ENCODE measurements at places on chromosomes 2 and 18.

- no peaks in the 10 kb centered on the region for H3K36me3 ChIP-seq
- no peaks in the 10 kb centered on the region for H3K4me1 ChIP-seq
- H3K27me3 ChIP-seq = no peaks in the 10 kb centered on the region
- DNase-seq = no peak
- no peak overlapping the region for H3K4me3 ChIP-seq
Measured at GRCh38 chr2:146847846-146848245, 997.0 kb upstream of the ACVR2A start.

GRCh38 chr2:10498525-10499274 lies 50.6 kb upstream of the ODC1 start:
- H3K27ac ChIP-seq = no peak overlapping the region
- peaks cover 33% of the 10 kb centered on the region for H3K27me3 ChIP-seq
- no peaks in the 10 kb centered on the region for H3K36me3 ChIP-seq
- H3K4me3 ChIP-seq = no peak overlapping the region
- peaks cover 16% of the 10 kb centered on the region for H3K4me1 ChIP-seq
- no peak for DNase-seq

DNA sequence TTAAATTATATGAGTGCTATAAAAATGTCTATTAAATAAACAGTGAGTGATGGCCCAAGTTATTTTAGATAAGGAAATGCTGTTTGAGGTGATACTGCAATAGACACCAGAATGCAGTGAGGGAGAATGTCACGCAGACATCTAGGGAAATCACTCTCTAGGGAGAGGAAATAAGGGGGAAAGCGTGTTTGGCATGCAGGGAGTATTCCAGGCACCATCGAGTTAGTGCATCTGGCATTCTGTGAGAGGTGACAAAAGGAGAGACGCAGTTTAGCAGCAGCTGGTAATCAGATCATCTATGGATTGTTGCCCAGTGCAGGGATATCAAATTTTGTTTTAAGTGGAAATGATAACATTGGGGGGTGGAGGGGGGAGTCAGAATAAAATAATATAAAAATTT lies 175.4 kb upstream of the NETO1 start:
- no peaks in the 10 kb centered on the region for H3K36me3 ChIP-seq
- no peak overlapping the region for H3K27ac ChIP-seq
- H3K4me3 ChIP-seq = no peak overlapping the region
- no peak for DNase-seq
- no peaks in the 10 kb centered on the region for H3K4me1 ChIP-seq
- no peaks in the 10 kb centered on the region for H3K27me3 ChIP-seq

GRCh38 chr18:24995056-24995455 lies 356.9 kb downstream of the ZNF521 start:
- H3K27me3 ChIP-seq = no peaks in the 10 kb centered on the region
- H3K4me3 ChIP-seq = no peak overlapping the region
- no peak overlapping the region for H3K27ac ChIP-seq
- no peaks in the 10 kb centered on the region for H3K4me1 ChIP-seq
- no peak for DNase-seq
- no peaks in the 10 kb centered on the region for H3K36me3 ChIP-seq

DNA sequence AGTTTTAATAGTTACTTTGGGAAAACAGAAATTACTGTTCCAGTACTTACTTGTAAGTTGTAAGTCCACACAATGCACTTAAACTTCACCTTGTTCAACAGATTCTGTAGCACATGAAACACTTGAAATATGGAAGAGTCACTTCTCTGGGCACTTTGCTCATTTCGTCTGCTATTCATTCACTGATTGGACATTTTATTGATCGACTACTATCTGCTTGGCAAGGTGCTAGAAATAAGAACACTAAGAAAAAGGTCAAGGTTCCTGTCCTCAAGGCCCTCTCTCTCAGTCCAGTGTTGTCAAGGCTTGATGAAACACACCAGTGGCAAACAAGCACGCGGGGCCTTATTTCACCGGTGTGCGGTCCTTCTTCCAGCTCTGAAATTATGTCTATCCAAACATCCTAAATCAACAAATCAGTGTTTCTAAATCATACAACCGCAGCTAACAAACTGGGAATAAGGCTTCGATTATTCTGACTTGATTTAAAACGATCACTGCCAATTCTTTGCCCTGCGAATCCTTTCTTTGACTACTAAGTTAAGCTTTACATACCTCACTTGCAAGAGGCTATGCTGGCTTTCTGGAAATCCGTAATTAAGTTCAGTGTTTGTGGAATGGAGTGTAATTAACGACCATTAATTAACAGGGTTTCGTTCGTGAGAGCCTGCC lies 780 bp upstream of the ITGAV start:
- peaks cover 4% of the 10 kb centered on the region for H3K36me3 ChIP-seq
- H3K4me3 ChIP-seq = peak overlapping the region; percentile 85
- peak overlapping the region; percentile 84 for H3K27ac ChIP-seq
- DNase-seq = no peak
- H3K27me3 ChIP-seq = no peaks in the 10 kb centered on the region

DNA sequence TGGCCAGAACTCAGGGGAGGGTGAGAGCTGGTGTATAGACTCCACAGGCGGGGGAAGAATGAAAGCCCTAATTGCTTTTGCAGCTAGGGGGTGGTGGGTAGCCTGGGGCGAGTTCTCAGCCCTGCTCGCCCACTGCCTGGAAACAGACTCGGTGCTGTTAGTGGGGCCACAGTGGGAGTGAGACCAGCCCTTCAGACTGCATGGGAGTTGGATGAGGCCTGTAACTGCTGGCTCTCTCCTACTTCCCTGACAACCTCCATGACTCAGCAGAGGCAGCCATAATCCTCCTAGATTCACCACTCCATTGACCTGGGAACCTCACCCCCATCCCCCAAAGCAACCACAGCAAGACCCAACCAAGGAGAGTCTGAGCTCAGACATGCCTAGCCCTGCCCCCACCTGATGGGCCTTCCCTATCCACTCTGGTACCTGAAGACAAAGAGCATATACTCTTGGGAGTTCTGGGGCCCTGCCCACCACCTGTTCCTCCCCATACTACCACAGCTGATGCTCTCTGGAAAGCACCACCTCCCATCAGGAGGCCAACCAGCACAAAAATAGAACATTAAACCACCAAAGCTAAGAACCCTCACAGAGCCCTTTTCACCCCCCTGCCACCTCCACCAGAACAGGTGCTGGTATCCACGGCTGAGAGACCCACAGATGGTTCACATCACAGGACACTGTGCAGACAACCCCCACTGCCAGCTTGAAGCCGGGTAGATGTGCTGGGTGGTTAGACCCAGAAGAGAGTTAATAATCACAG lies 226.3 kb downstream of the EIPR1 start:
- peaks cover 5% of the 10 kb centered on the region for H3K36me3 ChIP-seq
- H3K27ac ChIP-seq = no peak overlapping the region
- no peak overlapping the region for H3K4me3 ChIP-seq
- H3K27me3 ChIP-seq = no peaks in the 10 kb centered on the region

- peaks cover 70% of the 10 kb centered on the region for H3K36me3 ChIP-seq
- H3K4me3 ChIP-seq = no peak overlapping the region
- no peaks in the 10 kb centered on the region for H3K27me3 ChIP-seq
- peaks cover 8% of the 10 kb centered on the region for H3K4me1 ChIP-seq
Measured at GRCh38 chr2:24820175-24820513, 26.9 kb downstream of the CENPO start.
